ENCODE measurements at places on chromosomes 7 and 10.

DNA sequence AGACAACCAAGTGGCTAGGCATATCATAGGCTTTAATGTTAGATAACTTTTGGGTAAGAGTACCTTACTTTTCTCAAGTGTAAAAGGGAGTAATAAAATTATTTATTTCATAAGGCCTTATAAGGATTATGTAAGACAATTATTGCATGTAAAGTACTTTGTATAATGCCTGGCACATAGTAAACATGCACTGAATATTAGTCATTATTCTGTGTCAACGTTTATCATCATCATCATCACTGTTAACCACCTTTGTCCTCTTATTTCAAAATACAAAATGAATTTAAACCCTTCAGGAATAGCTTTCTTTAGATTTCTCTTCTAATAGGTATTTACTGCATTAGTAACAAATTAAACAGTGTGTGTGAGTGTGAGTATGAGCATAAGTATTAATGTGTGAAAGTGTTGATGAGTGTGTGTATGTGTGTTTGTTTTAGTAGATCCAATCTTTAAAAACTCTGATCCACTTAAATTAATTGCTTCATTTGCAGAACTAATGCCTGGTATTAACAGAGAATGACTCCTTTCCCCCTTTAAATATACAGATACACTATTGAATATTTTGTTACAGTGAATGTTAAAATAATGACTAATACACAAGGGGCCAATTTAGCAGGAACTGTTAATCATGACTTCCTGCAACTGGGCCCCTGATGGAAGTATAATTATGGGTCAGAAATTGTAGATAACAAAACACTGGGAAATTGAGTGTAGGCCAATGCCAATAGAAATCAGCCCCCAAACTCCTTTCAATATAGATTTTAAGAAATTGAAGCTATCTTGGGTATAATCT is 213.3 kb upstream of the FZD8 start:
- DNase-seq, result no peak

DNA sequence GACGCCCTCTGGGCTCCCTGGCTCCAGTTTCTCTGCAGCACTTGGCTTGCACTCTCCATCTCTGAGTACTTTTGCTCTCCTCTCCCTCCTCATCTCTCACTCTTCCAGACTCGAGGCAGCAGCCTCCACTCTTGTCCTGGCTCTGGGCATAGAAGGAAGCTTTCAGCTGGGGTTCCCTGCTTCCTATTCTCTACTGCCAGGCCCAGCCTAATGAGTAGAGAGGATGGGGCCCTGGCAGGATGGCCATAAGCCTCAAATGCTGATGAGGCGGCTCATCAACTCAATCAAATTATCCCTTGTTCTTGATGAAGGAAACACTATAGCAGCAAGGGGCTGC is 55.8 kb downstream of the NEURL1 start:
- no peak for DNase-seq

DNA sequence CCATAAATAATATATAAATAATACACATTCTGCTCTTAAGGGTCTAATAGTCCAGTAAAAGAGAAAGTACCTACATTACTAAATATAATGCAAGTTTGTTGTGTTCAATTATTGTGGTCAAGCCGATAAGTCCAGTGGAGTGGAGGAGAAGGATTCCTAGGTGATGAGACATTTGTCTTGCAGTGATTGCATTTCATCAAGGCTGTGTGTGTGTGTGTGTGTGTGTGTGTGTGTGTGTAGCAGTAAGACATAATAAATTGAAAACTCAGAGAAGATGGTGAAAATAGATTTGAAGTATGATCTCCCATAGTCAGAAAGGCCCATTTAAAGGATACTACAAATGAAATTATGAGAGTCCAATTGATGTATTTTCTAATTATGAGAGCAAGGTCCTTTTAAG is 192.5 kb upstream of the SEMA3C start:
- no peak for DNase-seq

DNA sequence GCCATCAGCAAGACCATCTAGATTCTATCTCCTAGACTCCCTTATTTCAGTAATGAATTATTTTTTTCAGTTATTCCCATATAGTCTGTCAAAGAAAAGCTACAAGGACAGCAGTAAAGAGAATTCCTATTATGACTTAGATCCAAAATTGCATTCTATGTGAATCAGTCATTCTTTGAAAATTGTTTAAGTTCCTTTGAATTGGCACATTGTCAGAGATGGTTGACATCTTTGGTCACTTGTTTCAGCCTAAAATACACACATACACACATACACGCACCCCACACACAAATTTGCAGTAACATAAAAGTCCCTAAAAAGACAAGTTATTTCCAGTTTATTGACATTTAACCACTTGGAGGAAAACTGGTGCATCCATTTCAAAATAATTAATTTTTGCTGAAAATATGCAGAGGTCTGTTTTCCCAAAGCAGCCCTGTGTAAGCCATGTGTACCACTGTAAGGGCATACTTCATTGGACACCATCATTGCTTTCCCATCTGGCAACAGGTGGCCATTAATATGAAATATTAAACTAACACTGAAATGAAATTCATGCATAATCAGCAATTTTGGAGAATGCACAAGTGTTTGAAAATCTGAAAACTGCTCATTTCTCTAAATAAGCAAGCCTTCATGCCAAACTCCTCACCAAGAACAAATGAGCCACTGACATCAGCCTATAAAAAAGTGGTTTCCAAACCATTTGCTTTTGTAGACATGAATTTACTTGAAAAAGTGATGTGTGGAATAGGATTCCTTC is 121.7 kb upstream of the COL1A2 start:
- no peak for DNase-seq
